Hematopoietic multipotent progenitor cell treated with erythropoietin and hydrocortisone succinate and interleukin-3 and kit ligand, for 15 days (in vitro differentiated cells): ENCODE measurements at places on chromosomes 5 and 9.

- DNase-seq, result no peak
Observed at GRCh38 chr5:111313017-111313724, 89.0 kb downstream of the CAMK4 start.

DNA sequence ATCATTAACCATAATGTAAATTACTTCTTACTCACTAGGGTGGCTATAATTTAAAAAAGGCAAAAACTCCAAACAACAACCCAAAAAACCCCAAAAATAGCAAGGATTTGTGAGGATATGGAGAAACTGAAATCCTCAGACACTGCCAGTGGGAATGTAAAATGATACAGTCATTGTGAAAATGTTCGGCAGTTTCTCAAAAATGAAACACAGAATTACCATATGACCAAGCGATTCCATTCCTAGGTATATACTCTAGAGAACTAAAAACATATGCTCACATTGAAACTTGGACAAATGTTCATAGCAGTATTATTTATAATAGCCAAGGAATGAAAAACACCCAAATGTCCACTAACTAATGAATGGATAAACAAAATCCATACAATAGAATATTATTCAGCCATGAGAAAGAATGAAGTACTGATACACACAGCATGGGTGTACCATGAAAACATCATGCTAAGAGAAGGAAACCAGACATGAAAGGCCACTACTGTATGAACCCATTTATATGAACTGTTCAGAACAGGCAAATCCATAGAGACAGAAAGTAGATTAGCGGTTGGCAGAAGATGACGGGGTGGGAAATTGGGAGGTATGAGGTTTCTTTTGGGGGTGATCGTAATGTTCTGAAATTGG is 119.1 kb downstream of the MAPKAP1 start:
- no peak for DNase-seq

DNA sequence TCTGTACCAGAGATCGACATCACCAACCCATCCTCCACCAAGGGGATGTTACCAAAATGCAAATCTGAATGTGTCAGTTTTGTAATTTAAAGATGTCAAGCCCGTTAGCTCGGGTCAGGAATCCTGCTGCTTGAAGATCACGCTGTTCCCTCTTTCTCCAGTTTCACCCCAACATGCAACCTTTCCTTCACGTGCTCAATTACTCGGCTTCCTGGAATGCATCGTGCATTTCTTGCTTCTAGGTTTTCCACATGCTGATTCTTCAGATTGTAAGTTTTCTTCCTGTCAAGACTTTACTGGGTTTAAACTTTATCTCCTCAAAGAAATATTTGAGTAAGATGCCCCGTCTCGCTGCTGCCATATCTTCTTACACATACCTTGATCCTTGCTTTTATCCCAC is 209.5 kb upstream of the SNX2 start:
- no peak for DNase-seq

DNA sequence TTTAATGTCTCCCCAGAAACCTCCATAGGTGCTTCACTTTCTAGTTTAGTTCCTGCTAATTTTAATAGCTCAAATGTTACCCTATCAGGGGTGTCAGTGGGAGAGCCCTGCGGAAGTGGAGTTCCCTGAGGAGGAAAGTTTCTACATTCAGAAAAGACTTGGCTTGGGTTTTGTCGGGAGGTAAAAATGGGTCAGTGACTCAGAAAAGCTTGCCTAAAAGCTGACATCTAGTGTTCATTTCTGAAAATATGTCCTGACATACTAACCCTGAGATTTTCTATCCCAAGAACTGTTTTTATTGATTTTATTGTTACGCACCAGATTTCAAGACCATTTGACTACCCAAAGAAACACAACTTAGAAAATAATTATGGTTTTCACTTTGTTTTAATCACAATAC is 40.9 kb upstream of the GLDC start:
- DNase-seq, result peak; percentile 47

- DNase-seq, result no peak
Observed at GRCh38 chr5:78544561-78545201, 103.9 kb downstream of the LHFPL2 start.

DNA sequence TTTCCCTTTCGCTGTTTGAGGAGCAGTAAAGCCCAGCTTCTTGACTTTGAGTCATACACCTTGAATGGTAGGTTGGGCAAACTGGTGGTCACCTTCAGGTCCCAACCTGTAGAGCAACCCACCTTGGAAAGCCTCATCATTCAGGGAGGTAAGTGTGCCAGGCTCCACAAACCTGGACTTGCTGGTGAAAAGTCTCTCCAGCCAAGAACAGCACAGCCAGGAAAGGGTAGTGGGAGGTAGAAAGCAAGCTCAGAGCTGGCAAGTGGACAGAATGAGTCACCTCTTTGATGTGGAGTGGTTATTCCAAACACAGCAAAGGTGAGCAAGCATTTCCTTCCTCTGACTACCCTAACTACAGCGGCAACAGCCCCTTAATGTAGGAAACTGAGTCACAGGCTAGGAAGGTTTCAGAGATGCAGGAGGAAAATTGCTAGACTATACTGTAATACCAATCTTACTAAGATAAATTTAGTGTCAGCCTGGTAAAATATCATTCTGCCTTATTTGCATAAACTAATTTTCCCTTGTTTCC is 117.5 kb upstream of the MTAP start:
- no peak for DNase-seq

- no peak for DNase-seq
Observed at GRCh38 chr5:134275822-134276221, 49.9 kb upstream of the PPP2CA start.

DNA sequence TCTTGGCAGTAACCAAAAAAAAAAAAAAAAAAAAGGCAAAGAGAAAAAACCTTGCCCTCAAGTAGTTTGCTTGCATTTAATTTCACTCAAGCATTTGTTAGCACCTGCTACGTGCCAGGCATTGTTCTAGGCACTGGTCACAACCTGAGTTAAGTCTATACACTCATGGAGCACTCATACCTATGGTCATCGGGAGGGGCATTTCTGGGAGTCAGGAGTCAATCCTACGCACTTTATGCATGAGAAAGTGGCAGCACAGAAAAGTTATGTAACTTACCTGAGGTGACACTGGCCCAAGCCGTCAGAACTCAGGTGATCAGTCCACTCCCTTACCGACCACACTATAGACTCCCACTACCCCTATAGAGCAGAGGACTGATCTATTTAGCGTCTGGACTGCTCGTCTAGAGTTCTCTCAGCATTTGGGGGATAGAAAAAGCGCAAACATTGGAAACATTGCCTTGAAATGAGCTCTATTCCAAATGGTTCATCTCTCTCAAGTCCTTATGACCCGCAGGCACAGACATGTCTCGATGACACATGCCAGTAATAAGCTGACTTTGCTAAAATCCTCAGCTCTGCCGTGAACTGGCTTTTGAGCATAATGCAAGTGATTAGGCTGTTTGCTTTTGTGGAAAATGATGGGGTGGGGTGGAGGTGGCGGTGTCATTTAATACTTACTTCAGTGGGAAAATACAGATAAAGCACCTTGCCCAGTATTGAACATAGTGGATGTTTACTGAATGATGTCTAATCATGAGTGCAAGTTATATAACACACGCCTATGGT is 160.2 kb downstream of the ARHGEF28 start:
- no peak for DNase-seq

DNA sequence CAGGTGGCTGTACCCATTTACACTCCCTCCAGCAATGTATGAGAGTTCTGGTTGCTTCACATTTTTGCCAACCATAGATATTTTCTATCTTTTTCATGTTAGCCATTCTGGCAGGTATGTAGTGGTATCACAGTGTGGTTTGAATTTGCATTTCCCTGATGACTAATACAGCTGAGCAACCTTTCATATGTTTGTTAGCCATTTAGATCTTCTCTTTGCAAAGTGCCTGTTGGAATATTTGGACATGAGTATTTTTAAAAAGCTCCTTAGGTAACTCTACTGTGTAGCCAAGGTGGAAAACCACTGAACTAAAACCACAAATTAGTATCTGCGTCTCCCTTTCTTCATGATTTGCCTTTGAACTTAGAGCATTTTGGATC is 31.9 kb downstream of the IRF1 start:
- DNase-seq, result no peak

DNA sequence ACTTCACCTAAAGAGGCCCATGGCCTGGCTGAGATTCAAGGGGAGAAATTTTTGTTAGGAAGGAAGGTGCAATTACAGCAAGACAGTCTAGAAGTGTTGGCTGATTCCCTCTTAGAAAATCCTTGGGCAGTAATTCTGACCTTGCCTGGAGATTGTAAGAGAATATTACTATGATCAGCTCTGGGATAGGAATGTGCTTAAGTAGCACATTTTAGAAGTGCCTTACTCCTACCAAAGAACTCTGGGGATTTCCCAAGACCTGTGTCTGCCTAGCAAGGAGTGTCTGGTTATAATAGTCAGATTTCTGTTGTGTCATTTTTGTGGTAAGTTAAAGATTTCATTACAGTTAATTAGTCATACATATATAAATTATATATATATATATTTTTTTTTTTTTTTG is 52.3 kb downstream of the NLN start:
- DNase-seq, result no peak

DNA sequence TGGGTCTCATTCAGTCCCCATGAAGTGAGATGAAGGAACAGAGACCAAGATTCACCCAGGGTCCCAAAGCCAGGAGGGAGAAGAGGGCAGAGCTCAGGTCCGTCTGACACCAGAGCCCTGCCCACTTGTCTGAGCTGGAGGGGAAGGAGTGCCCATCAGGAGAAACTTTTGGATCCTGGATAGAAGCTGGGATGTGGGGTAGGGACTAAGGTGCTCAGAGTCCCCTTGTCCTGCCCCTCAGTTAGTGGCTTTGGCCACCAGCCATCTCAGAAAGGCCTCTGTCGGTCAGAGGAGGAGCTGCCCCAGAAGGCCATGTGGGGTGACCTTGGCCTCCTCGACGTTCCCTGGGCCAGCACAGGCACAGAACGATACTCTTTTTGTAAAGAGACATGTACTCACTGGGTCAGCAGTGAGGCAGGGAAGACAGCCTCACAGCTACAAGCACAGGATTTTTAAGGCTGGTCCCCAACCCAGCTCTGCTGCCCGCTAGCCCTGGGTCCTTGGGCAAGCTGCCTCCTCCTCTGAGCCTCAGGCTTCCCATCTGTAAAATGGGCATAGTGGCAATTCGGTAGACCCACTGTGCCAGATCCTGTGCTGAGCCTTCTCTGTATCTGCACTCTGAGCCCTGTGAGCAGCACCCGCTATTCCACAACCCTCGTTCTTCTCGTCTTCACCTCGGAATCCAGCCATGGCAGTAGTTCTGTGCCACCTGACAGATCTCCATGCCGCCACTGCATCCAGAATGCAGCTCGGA is 49.4 kb downstream of the C9orf50 start:
- no peak for DNase-seq

DNA sequence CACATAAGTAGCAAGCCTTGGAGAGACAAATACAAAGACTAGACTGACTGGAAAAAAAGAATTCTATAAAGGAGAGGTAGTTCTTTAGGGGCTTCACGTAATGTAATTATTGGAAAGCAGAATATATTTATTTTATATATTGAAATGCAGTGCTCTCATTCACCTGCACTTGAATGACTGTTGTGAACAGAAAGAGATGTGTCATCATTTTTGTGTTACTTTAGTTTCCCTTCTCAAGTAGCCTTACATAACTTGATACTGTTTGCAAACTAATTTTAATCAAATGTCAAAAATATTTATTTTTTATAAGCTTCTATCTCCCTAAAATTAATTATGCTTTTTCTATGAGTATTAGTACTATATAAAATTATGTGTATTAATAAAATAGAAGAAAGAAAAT is 691.1 kb upstream of the FTMT start:
- DNase-seq, result no peak

GRCh38 chr5:77239126-77239741 is 28.8 kb downstream of the PDE8B start:
- DNase-seq, result no peak
